ENCODE measurements at places on chromosomes 5 and 9.

- no peak for DNase-seq
These were observed 29.7 kb downstream of the RLN2 start for GRCh38 chr9:5274770-5275169.

- DNase-seq, result no peak
These were observed 22.2 kb downstream of the FBXL7 start for GRCh38 chr5:15522187-15522520.

DNA sequence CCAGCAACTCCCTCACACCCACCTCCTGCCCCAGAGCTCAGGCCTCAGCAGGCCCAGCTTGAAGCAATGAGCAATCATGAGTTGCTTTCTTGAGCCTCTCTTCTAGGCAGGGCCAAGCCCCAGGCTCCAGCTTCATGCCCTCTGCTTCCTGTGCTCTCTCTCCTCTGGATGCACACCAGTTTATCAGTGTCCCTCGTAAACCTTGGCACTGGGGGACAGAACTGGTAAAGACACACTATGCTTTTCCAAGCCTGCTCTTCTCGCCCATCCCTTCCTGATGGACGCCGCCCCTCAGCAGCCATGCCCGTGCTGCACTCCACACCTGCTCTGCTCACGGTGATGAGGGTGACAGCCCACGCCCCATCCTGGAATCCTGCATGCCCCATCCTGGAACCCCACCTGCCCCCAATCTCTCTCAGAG, 49.4 kb upstream of the ORM1 start:
- peak; percentile 23 for DNase-seq

GRCh38 chr5:94545870-94546625, 72.4 kb downstream of the KIAA0825 start:
- no peak for DNase-seq

DNA sequence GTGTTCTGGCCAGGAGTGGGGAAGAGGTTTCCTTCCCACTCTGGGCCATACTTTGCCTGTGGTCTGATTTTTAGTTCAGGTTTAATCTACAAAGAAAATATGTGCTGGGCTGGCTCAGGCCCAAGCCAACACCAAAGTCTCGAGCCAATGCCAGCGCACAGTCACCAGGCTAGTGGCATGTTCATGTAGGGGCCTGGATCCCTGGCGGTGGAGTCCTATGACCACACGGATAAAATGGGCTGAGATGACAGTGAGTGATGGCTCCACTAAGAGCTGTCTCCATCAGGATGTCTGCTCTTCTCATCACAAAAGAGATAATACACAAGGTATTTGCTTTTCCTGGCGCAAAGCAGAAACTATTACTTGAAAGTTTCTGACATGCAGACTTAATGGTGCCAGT, 92.9 kb upstream of the PTPN3 start:
- DNase-seq, result no peak

- DNase-seq, result no peak
These were observed 85.7 kb downstream of the IZUMO3 start for GRCh38 chr9:24459953-24460352.

- DNase-seq, result no peak
These were observed 193.6 kb upstream of the ANKRD55 start for GRCh38 chr5:56426693-56427092.

DNA sequence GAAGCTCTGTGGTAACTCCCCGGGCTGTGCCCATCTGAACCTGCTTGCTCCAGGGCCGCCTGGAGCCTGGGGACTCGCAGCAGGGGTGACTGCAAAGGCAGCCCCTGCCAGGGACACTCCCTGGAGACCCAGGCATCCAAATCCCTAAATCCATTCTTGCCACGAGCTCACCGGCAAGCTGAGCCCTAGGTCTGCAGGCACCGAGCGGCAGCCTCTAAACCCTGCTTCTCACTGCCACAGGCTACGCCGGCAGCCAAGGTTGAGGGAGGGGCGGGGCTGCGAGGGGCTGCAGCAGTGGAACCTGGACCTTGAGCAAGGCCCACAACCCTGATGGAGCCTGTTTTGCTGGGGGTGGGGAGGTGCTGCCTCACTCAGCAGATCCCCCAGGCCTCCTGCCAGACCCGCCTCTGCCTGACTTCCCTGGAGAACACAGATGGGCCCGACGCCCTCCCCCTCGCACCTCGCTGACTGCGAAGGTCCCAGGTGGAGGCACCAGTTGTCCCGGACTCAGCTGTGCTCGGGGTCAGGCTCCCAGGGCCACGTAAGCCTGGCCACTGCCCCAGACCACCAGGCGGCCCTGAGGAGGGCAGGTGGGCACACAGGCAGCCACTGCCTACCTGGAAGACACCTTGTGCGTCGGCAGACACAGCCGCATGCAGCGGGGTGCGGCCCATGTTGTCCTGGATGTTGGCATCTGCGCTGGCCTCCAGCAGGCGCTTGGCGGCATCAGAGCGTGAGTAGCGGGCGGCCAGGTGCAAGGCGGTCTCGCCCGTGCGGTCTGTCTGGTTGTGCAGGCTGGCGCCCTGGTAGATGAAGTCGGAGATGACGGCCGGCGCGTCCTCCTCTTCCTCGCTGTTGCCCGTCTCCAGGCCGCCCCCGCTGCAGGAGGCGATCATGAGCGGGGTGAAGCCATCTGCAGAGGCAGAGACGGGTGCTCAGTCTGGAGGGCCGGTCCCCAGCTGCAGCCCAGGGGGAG, 17.4 kb upstream of the SEC16A start:
- no peak for DNase-seq

DNA sequence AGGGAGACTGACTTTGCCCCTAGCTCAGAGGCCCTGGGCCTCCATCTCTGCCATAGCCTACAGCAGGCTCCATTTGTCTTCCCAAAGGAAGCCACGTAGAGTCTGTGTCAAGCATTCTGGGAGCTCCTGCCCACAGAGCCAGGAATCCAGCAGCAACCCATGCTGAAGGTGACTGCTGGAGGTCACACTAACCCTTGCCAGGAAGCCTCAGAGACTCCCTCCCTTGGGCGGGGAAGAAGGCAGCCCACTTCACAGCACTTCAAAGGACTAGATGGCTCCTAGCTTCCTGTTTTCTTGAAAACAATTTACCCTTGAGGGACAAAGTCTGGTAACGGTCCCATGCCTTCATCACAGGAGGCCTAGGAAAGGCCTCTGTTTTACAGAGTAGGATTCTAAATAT, 1.7 kb downstream of the CKMT2 start:
- no peak for DNase-seq

DNA sequence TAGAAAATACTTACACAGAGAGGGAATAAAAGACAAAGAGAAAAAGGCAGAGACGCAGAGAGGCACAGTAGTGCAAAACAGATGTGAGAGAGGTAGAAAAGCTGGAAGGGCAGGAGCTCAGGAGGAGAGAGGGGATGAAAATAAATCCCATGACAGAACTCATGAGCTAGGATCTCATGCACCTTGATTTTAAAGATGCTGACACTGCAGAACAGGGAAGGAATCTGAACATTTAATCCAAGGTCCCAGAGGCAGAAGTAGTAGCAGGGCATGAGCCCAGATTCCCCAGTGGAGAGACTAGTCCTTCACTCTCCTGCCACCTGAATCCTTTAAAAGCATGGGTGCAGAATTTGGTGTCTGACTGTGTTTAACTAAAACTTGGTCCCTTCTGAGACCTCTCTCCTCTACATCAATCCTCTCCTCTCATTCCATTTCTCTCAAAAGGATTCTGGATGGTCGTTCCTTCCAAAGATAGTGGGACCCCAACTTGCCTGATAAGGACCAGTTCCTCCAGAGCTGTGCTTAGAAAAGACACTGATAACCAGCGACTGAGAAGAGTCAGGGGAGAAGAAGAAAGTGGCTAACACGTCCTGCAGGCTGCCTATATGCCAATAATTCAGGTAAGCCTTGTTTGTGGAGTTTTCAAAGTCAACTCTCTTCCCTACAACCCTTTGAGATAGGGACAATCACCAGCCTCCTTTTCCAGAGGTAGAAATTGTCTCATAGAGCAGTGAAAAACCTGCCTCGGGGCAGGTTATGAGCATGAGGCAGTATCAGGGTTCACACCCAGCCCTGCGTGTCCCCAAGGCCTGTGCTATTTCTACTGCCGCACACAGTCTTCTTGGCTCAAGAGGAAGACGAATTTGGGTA, 203.2 kb upstream of the TRIM32 start:
- no peak for DNase-seq

GRCh38 chr5:62783374-62784057, 204.9 kb downstream of the LRRC70 start:
- DNase-seq, result no peak

DNA sequence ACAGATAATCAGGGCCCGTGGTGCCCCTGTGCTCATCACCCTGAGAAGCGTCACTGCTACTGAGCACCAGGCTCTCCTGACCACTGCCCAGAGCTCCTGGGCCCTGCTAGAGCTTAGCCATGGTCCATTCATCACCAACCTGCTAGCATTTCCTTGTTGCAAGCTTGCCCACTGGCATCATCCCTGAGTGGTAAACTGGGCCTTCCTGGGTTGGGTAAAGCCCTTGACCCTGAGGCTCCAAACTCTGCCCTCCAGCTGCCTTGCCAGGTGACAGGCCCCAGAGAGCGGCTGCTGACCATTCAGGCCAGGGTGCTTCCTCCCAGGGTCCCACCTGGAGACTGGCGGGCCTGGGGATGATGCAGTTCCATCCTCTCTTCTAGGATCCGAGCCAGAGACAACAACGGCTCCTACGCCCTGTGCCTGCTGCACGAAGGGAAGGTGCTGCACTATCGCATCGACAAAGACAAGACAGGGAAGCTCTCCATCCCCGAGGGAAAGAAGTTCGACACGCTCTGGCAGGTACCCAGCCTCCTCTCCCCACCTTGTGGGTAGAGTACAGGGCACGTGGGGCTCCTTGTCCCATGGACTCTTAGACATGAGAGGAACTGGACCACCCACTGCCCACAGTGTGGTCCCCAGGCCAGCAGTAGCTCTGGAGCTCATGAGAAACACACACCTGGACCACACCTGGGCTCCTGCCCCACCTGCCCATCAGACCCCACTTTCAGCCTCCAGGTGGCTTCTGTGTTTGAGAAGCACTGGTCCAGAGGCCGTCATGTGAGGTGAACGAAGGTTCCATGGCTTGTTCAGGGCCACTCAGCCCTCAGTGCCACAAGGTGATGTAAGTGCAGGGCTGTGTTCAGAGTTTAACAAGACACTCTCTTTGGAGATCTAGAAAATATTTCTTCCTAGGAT, 60.5 kb downstream of the SYK start:
- no peak for DNase-seq

DNA sequence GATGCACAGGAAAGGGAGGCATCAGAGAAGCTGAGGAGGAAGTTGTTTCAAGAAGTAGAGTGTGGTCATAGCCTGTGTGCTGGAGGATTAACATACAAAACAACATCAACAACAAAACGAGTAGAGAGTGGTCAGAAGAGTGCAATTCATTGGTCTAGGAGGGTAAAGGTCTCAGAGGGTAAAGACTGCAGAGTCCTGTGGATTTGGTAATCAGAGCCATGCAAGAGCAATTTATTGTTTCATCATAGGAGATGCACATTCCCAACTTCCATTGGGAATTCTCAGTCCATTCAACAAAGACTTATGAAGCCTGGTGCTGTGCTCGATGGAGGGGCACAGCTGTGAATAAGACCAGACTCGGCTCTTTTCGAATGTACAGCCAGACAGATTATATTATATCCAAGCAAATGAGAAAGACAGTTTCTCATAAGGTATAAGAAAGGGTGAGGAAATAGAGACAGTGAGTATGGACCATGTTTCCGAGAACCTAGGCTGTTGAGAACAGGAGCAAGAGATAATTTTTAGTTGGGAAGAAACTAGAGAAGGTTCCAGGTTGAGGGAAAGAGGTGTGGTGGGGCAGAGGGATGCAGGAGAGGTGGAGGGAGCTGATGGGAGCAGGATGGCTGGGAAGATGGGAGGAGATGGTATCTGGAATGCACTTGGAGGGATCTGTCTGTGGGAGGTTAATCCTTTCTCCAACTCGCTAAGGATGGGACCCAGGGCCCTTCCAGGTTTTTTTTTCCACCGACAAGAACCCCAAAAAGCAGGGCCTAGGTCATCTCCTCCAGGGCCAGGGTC, 7.9 kb upstream of the MYORG start:
- DNase-seq, result no peak

DNA sequence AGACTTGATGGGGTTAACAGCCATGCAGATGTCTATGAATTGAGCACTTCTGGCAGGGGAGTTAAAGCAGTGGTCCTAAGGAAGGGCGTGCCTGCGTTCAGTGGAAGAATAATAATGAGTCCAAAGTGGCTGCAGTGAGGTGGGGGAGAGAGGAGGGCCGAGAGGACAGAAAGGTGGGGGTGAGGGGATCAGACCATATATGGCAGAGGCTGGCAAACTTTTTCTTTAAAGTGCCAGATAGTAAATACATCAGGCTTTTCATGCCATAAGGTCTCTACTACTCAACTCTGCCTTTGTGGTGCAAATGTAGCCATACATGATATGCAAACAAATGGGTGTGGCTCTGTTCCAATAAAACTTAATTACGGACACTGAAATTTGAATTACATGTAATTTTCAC, 77.1 kb downstream of the STRBP start:
- no peak for DNase-seq

DNA sequence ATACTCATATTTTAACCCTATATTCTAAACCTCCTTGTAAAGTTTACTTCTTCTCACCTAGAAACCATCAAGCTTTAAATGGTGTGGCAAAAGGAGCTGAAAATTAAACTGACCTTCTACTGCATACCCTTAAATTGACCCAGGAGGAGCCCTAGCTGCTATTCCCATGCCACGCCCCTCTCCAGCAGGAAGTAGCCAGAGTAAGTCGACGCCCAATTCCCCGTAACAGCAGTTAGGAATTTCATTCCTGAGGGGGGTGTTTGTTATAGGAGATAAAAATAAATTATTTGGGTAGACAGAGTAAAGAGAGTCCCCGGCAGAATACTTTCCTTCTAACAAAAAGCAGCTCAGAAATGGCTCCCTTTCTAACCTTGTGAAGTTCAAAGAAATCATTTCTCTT, 111.8 kb upstream of the FAM174A start:
- DNase-seq, result no peak

DNA sequence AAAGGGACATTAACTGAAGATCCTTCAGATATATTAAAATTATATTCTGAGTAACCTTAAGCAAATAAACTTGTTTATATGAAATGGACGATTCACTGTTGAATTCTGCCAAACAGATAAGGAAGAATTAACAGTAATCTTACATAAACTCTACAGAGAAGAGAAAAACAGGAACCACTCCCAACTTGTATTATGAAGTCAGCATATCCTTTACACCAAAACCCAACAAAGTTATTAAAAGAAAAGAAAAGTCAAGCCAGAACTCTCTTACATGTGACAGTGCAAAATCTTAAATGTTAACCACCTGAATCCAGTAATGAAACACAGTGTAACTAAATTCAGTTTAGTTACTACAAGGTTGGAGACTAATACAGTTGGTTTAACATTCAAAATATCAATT, 185.8 kb downstream of the DEPDC1B start:
- no peak for DNase-seq

DNA sequence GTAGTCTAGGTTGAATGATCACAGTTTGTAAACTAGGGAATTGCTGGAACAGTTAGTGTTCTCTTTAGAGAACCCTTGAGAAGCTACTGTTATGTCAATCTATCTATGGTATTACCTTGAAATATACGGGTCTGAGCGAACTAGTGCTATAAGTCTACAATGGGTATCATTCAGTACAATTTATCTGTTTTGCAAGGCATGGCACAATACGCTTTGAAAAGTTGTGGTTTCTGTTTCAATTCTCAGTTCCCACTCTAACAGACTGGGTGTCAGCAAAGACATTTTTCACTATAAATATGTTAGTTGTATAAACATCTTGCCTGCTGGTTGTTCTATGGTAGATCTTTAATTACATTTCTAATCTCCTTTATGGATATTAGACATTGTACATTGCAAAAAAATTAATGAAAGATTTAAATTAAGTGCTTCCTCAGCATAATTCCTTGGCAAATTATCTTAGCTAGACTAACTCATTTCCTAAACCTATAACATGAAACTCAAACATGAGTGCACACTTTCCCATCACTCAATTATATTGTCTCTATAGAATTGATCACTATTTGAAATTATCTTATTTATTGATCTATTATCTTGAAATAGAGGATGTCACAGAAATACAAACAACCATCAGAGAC, 24.9 kb upstream of the SLCO6A1 start:
- DNase-seq, result no peak
